Stimulated activated naive CD4-positive, alpha-beta T cell treated with Interleukin-2 at 50 U/mL for 16 hours (primary cell): ENCODE measurements at places on chromosomes 11 and 22.
A peak's percentile ranks its signal among the peaks of the same experiment; 100 is the strongest.

DNA sequence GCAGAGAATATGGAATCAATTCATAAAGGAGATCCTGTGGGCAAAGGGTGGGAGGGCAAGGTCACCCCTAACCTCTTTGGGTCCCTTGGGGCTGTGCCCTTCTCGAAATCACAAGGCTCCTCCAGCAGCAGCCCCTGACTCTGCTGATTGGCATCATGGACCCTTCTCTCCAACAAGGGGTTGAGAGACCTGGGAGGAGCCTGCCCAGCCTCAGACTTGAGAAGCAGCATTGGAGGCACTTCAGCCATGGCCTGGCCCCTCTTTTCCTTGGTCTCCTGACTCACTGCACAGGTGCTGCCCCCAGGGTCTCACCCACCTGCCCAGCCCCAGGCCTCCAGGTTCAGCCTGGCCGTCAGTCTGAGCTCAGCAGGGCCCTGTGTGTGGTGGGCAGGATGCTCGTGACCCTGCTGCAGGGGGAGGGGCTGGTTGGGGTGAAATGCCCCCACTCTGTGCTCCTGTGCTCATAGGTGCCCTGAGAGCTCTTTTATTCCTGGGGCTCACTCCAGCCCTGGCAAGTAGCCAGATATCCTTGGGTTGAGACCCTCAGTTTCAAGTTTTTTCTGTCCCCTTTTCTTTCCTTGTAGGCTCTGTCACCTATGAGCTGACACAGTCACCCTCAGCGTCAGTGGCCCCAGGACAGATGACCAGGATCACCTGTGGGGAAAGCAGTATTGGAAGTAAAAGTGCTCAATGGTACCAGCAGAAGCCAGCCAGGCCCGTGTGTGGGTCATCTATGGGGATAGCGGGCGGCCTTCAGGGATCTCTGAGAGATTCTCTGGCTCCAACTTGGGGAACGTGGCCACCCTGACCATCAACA, 110.8 kb downstream of the GGTLC2 start:
- no peak for DNase-seq

DNA sequence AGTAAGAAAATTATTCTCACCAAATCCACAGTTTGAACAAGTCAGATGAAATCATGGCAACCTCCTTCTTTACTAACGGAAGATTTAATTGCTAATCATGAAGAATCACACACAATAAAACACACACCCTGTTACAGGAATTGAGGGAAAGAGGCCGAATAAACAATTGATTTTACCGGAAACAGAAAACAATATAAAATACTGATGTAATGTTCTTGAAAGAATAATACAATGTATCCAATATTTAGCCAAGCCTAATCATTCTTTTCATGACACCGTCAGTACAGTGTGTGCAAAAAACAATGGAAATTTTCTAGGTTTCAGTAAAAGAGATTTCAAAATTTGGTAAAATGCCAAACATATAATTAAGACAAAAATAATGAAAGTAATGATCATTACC, 23.4 kb downstream of the ASRGL1 start:
- DNase-seq, result no peak

DNA sequence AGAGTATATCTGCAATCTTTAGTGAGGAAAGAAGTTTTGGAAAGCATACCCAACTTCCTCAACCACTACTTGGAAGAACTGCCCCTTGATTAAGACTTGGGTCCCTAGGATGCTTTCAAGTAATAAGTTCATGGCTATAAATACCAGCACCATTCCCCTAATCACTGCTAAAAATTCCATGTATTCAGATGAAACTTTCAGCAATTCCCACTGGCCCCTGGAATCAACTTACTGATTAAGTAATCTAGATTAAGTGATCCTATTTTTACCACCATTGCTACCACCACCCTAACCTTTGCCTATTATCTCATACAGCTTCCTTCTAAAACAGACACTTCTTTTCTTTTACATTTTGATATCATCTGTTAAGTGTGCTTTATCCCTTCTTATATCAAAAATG, 10.5 kb downstream of the PICALM start:
- no peak for DNase-seq

GRCh38 chr22:35688913-35689675, 28.6 kb upstream of the APOL5 start:
- DNase-seq, result no peak

GRCh38 chr11:44229098-44229497, 80.8 kb downstream of the ALX4 start:
- DNase-seq, result no peak

DNA sequence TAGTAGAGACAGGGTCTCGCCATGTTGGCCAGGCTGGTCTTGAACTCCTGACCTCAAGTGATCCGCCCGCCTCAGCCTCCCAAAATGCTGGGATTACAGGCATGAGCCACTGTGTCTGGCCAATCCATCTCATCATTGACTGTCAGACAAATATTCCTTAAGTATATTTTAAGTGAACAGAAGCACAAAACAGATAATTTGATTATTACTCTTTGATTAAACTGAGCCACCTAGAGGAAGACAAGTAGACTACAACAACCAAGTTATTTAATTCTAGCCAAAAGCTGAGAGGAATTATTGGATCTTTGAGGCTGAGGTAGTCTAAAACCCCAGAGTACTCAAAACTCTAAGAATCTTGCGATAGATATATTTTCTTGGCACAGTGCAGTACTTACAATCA, 1.2 kb downstream of the ACRV1 start:
- DNase-seq, result no peak

DNA sequence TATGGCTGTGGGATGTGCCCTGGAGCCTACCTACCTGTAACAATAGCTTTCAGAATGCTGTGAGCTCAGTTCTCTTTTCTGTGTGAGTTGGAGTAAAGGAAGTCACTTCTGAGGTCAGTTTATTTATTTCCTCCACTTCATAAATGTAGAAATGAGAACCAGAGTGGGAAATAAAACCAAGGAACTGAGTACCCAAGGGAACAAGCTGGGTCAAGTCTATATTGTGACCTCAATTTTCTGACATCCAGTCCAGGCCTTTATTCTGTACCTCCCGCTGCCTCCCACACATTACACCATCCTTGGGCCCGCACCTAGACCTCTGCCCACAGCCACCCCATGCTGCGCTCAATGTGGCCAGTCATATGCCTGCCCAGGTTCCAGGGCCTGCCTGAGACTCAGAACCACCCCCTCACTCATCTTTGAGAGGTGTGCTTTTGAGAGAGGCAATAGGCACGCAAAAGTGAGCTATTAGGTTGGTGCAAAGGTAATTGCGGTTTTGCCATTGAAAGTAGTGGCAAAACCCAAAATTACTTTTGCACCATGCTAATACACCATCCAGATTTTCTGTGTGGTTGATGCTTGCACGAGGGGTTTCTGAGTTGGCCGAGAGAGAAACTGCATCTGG, 9.8 kb downstream of the MS4A6E start:
- no peak for DNase-seq

DNA sequence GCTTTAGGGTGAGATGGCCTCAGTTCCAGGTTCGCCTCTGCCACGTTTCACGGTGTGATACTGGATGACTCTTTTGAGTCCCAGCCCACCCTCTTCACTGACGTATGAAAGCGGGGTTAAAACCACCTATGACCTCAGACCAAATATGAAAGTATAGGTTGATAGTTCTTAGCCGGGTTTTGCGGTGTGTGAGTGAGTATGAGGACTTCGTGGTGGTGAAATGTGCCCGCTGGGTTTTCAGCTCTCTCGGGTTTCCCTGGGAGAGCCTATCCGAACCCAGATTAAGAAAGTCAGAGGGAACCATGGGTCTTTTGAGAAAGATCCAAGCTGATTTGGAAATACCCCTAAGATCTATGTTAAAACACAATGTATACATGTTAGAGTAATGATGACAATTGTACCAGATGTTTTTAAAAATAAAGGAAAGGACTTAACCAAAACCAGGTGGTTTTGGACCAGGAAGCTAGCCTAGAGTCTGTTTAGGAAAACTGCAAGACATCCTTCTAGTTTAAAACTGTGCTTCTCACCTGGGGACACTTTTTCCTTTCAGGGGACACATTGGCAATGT, 25.8 kb upstream of the ST3GAL4 start:
- DNase-seq, result no peak

- DNase-seq, result no peak
Measured at GRCh38 chr11:116701297-116701801, 71.4 kb downstream of the BUD13 start.

GRCh38 chr11:107202241-107202640, 184.0 kb upstream of the GUCY1A2 start:
- no peak for DNase-seq

DNA sequence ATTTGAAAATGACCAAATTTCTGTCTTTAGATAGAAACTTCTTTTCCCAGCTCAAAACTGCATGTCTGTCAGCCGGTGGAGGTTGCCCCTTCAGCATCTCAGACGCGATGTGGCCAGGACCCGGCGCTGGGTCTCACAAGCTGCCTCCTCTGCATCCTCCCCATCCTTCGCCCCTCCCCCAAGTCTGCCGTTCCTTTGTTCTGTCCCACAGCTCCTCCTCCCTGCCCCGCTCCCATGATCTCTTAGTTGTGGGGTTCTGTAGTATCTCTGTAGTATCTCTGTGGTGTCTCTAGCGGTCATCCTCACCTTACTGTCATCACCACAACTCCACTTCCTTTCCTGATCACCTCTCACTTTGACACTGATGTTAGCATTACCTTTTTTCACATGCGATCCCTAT, 49.9 kb downstream of the TRAF6 start:
- no peak for DNase-seq

GRCh38 chr11:1832211-1832919, 2.4 kb upstream of the SYT8 start:
- DNase-seq, result peak; percentile 45

DNA sequence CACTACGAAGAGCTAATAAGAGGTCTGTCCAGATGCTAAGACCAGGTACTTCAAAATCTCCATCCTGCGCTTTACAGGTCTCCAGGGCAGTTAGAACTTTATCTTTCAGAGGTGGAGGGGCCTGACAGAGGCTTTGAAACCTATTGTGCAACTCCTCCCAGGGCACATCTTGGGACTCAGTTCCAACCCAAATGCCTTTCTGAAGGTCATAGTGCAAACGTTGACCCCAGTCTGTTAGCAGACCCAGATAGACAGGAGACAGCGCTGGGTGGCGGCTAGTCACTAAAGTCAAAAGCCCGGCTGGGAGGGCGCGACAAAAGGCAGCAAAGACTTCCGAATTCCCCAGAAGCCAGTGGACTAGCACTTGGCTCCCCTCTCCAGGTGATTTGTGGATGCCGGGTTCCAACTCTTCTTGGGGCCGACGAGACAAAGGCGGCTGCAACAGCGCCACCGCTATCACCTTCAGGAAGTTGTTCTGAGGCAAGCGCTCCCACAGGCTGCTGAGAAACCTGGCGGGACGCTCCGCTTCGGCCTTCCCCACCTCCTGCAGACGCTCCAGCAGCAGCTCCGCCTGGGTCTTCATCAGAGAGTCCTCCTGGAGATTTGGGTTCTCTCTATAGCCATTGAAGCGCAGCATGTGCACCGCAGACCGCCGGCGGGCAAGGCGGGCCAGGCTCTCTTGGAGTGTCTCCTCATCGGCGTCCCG, 728 bp downstream of the FANCF start:
- DNase-seq, result peak; percentile 59

DNA sequence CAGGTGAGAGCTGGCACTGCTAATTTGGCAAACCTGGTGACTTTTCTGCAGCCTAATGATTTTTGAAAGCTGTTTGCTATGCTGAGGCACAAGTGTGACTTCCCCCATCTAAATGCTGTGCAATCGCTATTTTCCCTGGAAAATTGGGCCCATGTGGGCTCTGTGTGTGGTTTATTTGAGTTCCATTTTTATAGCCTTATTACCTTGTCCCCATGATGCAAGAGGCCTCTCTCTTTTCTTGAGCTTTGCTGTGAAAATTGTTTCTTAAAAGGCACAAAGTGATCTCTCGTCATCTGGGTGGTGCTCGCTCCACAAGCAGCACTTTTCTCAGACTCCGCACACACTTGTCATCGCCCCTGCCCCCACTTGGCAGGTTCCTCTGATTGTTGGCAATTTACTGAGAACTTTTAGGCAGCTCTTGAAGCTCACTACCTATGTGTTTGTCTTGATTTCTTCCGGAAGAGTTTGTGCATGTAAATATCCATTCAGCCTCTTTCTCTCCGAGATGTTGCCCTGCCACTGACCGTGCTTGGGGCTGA, 24.9 kb downstream of the BMAL1 start:
- DNase-seq, result no peak

DNA sequence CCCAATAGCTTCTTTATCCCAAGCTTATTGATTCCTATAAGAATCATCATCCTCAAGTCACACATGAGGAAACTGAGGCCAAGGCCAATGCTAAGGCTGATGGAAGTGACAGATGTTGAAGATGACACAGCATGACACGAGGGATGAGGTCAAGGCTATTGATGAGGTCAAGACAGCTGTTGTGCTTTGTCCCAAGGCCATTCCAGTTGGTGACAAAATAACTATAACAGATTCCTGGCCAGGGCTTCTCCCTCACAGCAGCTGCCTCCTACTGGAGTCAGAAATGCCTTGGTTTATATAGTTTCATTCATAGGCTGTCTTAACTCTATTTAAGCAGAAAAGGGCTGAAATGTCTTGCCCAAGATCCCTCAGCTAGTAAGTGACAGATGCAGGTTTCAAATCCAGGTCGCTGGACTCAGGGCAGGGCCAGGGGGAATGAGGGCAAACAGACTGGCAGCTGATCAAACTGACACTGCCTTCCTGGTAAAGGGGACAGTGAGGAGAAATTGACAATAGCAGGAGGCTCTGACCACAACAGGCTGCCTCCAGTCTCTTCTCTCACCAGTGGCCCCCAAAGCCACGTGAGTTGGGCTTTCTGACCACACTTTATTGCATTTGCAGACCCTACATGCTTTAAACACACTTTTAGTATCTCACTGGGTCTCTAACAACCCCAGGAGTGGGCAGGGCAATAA, 16.5 kb downstream of the MIF start:
- DNase-seq, result no peak

DNA sequence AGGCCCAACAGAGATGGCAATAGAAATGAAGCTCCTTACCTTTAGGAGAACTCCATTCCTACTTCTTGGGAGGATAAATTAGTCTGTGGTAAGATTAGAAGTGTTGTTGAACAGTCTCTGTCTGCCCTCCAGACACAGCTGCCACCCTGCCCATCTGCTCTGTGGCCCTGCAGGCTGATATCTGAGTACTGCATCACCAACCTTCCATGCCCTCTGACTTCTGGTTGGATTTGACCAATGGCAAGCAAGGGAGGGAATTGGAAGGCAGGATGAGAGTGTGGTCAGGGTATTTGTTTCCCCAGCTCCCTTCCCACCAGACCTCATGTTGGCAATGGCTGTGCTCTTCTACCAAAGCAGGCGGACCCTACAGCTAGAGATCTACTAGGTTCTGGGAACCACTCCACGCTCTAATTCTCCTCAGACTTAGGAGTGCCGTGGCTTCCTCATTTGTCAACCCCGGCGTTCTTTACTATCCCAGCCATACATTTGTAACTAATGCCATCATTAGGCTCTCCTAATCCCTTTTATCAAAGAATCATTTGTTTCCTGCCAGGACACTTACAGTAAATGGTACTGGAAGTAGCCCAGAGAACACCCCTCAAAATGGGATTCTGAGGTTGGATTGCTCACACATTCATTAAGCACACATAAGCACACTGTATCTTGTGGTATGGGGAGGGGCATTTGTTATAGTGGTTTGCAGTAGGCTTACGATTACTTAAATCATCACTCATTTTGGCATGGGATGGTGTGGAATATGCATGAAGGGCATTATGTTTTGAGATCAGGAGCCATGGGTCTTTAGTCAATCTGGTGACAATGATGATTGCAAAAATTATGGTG, 35.4 kb upstream of the CD44 start:
- DNase-seq, result no peak
